ENCODE measurements at places on chromosomes 2 and 18.

DNA sequence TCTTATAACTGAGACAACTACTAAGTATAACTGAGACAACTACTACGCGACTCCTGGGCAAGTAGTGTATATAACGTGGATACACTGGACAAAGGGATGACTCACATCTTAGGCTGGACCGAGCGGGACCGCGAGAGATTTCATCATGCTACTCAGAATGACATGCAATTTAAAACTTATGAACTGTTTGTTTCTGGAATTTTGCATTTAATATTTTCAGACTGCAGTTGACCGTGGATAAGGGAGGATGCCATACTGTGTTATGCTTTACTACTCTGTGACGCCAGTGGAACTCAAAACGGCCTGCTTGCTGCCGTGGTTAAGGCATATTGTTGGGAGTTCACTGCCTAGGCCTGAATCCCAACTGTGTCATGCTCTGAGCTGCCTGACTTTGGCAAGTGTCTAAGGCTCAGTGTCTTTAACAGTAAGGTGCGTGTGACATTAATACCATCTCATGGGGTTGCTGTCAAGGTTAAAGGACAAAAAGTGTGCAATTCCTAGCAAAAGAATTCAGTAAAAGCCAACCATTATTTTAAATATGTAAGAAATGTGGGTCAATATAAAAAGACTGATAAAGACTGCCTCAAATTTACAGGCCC, 64.6 kb downstream of the BMP10 start:
- no peak for DNase-seq

GRCh38 chr18:11040823-11041656, 108.3 kb downstream of the PIEZO2 start:
- peak; percentile 62 for DNase-seq

GRCh38 chr2:102839668-102840388, 78.0 kb downstream of the TMEM182 start:
- DNase-seq, result peak; percentile 77

DNA sequence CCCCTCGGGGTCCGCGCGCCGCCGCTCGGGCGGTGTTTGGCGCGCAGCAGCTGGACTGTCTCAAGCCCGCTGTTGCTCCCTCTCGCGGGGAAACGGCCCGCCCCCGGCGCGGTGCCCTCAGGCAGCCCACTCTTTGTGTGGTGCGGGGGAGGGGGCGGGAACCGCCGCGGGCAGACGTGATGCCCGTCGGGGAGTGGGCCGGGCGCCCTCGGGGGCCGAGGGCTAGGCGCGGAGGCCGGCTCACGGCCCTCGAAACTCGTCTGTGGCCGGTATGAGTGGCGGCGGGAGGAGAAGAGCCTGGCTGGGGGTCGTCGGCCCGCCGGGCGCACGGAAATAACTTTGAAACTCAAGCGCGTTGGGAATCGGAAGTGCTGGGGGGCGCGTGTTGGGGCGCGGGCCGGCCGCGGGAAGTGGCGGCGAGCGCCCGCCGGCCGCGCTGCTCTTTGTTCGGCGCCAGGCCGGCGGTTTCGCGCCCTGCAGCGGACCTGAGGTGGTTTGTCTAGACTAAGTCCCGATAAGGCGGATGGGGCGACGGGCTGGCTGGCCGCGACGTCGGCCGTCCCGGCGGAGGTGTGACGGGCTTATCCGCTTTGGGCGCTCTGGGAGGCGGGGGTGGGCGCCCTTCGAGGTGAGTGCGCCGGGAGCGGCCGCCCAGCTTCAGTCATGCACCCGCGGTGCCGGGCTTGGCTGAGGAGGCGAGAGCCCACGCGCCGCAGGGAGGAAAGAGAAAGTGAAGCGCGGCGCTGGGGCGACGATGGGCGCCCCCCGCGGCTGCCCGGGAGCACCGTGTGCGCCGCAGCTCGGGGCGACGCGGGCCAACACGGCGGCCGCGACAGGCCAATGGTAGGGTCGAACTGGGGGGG, 679 bp downstream of the PTMA start:
- peak; percentile 59 for DNase-seq

- no peak for DNase-seq
Observed at GRCh38 chr2:66490588-66491001, 55.7 kb downstream of the MEIS1 start.

GRCh38 chr2:33634261-33634910, 35.3 kb upstream of the FAM98A start:
- DNase-seq, result no peak

DNA sequence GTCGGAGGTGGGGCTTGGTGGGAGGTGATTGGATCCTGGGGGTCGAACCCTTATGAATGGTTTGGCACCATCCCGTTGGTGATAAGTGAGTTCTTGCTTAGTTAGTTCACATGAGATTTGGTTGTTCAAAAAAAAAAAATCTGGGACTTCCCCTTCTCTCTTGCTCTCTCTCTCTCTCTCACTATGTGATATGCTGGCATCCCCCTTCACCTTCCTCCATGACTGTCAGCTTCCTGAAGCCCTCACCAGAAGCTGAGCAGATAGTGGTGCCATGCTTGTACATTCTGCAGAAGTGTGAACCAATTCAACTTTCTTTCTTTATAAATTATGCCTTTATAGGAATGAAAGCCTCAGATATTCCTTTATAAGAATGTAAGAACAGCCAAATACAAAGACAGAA, 269.7 kb upstream of the APCDD1 start:
- no peak for DNase-seq

DNA sequence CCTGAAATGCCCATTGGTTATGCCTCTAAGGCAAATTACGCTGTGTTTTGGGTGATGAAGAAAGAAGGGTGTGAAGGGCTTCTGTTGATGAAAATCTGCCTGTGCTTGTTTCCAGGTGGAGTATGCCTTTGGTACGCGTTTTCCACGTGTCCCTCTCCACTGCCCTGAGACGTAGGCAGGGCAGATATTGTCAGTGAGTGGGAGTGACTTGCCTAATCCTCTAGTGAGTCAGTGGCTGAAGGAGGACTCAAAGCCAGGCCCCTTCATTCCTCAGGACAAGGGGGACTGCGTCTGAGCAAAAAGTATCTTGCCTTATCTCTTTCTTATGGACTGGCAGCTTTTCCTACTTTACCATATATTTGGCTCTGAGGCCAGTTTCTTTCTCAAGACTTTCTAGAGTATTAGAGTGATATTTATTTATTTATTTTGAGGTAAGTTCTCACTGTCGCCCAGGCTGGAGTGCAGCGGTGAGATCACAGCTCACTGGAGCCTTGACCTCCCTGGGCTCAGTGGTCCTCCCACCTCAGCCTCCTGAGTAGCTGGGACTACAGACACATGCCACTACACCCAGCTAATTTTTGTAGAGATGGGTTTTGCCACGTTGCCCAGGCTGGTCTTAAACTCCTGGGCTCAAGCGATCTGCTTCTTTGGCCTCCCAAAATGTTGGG, 10.2 kb downstream of the RALB start:
- DNase-seq, result no peak

DNA sequence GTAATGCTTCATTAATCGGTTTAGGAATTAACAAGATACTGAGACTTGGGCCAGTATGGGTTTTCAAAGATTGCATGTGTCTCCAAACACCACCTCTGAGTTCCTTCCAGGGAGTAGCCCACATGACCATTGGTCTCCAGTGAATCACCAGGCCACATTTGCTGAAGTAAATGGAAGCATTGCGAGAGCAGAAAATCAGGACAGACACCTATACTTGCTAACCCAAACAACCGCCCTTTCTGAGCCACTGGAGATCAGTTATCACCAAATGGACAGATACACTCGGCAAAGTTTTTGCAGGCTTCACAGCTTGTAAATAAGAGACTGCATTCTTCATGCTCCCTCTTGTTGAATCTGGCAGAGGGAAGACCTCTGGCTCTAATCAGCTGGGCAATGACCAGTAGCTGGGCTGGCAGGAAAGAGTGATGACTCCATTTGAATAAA, 40.9 kb downstream of the GATA6 start:
- DNase-seq, result no peak
